Activated T-helper 1 cell treated with anti-CD3 and anti-CD28 coated beads, Interleukin-12 subunit alpha, Interleukin-12 subunit beta, Interleukin-2, Interleukin-4 antibody, amounts not matched to agents 30 ng/mL and 10 ng/mL and 1 ng/mL, durations not matched to agents 14 hours and 24 hours and 36 hours (primary cell): ENCODE measurements at places on chromosomes 7 and 10. TPM values are rescaled to one million over a fixed set of nuclear protein-coding genes. Genes with fewer than 3 reads are reported as not detected.

DNA sequence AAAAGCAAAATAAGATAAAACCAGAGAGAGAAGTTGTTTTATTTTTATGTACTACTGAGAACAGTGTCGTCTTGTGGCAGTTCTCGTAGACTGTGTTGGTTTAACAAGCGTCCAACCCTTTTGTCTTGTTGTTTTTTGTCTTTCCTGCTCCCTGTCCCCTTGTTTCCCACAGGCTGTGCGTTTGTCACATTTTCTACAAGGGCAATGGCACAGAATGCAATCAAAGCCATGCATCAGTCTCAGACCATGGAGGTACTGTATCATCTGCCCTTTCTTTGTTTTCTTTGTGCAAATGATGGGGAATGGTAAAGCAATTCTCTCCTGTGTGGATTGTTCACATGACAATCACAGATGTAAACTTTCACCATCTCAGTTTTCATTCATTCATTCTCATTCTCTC is 248.8 kb downstream of the CELF2 start:
- peak overlapping the region; percentile 49 for H3K27ac ChIP-seq
- H3K27me3 ChIP-seq = no peaks in the 10 kb centered on the region
- H3K4me3 ChIP-seq = no peak overlapping the region
- peaks cover 57% of the 10 kb centered on the region for H3K36me3 ChIP-seq
- peaks cover 77% of the 10 kb centered on the region for H3K4me1 ChIP-seq

DNA sequence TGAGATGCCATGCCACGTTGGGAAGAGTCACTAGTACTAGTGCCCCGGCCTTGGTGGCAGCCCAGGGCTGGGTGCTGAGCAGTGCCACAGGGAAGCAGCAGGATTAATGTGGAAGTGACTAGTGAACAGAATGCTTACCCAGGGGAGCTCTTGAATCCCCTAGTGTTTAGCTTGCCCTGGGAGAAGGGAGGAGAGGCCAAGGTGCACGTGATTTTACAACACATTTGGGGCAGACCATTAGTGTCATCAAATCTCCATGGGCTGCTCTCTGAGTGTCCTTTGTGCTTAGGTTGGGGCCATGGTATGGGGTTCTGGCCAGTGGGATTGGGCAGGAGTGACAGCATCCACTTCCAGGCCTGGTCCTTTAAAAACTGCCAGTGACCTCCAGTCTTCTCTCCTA is 37.5 kb downstream of the ARHGAP22 start:
- no peak for DNase-seq
- H3K27ac ChIP-seq = no peak overlapping the region
- no peak overlapping the region for H3K4me3 ChIP-seq
- no peaks in the 10 kb centered on the region for H3K36me3 ChIP-seq

DNA sequence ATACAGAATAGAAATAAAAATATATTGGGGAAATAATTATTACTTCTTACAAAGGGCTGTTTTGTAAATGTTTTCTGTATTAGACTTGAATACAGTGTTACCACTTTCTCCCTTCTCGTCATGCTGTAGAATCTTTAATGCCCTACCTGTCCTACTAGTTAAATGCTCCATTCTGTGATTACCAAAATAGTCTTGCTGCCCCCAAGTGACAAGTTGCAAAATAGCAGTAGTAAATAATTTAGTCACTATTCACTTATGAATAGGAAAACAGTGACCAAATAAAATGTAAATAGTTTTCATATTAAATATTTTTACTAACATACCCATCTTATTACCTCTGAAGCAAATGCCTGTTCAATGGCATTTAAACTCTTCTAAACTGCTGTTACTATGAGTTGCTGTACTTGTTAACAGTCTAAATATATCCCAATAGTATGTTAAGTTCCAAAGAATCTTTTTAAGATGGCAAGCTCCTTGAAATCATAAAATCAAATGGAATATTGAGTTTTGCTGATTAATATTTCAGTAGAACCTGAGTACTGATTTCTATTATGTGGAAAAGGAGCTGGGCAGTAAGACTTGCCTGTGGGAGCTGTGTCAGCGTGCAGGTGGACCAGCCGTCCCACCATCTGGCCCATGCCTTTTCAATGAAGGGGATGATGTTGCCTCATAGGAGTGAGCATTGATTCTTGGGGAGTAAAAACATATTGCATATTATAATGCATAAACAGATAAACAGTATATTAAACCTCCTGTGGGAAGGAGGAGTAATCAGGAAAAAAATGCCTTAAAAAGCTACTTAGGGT is 18.1 kb upstream of the OIT3 start:
- H3K27ac ChIP-seq = no peak overlapping the region
- H3K4me1 ChIP-seq = no peaks in the 10 kb centered on the region
- H3K36me3 ChIP-seq = peaks cover 5% of the 10 kb centered on the region
- no peak for DNase-seq
- H3K4me3 ChIP-seq = no peak overlapping the region
- no peaks in the 10 kb centered on the region for H3K27me3 ChIP-seq

- H3K4me1 ChIP-seq = no peaks in the 10 kb centered on the region
- no peak overlapping the region for H3K4me3 ChIP-seq
- no peak overlapping the region for H3K27ac ChIP-seq
- peaks cover 5% of the 10 kb centered on the region for H3K27me3 ChIP-seq
- DNase-seq = no peak
Observed at GRCh38 chr7:28605427-28606085, 193.2 kb downstream of the CREB5 start.

NPY gene
- not detected in 2 replicates for total RNA-seq

DNA sequence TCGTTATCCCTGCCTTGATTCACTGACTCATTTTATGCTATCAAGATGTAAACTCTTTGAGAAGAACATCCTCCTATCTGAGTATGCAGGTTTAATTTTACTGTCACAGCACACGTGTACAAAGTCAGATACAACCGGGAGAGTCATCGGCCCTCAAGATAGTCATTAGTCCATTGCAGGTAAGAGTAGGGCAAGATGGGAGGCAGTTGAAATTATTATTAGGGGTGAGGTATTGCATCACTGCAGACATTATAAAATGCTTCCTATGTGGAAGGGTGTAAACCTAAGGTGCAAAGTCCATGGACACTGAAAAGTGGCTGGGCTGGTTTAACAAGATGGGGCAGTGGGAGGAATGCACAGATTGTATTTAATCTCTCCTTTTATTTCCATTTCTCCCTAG is 113.7 kb downstream of the ARL4A start:
- no peak overlapping the region for H3K4me3 ChIP-seq
- no peaks in the 10 kb centered on the region for H3K4me1 ChIP-seq
- no peak for DNase-seq
- peaks cover 3% of the 10 kb centered on the region for H3K27me3 ChIP-seq
- no peak overlapping the region for H3K27ac ChIP-seq
